ENCODE measurements at places on chromosomes 4 and X. TPM values are rescaled to one million over a fixed set of nuclear protein-coding genes. Genes with fewer than 3 reads are reported as not detected.

The GLA gene
- 23.7 TPM for total RNA-seq

The NXT2 gene
- total RNA-seq: 4.7 TPM

The FAM184B gene
- not detected for total RNA-seq

The TKTL2 gene
- not detected for total RNA-seq

The SPATA4 gene
- not detected for total RNA-seq

The HTN1 gene
- not detected for total RNA-seq

The KLHL4 gene
- total RNA-seq: 1.2 TPM

The CLGN gene
- 0.21 TPM for total RNA-seq

The MGARP gene
- 3.7 TPM for total RNA-seq

The KLHL13 gene
- 4.6 TPM for total RNA-seq

The NSUN7 gene
- 6.8 TPM for total RNA-seq

The TLR3 gene
- 14.9 TPM for total RNA-seq

The GPRASP1 gene
- 19.9 TPM for total RNA-seq
